ENCODE measurements at places on chromosomes 16 and 17. TPM values are rescaled to one million over a fixed set of nuclear protein-coding genes. Genes with fewer than 3 reads are reported as not detected.

GRCh38 chr17:14779241-14779640, 478.4 kb downstream of the HS3ST3B1 start:
- DNase-seq = no peak

- peak; percentile 55 for DNase-seq
These were observed 444 bp downstream of the HELZ start for GRCh38 chr17:67244431-67245072.

- no peak for DNase-seq
These were observed 7.7 kb upstream of the MBTPS1 start for GRCh38 chr16:84124257-84125073.

GRCh38 chr17:71438631-71439146, 682.1 kb upstream of the SOX9 start:
- peak; percentile 78 for DNase-seq

DNA sequence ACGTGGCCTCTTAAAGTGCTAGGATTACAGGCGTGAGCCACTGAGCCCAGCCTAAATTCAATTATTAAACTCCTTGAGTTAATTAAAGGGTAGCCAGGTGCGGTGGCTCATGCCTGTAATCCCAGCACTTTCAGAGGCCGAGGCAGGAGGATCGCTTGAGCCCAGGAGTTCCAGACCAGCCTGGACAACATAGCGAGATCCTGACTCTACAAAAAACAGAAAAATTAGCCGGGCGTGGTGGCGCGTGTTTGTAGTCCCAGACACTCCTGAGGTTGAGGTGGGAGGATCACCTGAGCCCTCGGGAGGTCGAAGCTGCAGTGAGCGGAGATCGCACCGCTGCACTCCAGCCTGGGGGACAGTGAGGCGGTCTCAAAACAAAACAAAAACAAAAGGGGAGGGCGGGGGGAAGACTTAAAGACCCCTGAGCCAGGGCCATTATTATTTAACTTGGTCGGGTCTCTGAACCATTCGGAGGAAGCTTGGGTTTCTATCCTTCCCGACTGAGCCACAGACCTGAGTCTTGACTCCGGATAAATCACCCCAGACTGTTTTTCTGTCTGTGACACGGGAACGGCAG, 19.5 kb downstream of the BCL7C start:
- DNase-seq = no peak

HBA2 gene
- 21.3 TPM for polyA plus RNA-seq

NPIPB9 gene
- not detected for polyA plus RNA-seq

MAPK7 gene
- polyA plus RNA-seq = 13.4 TPM

KRT25 gene
- not detected for polyA plus RNA-seq

TM4SF5 gene
- 2.3 TPM for polyA plus RNA-seq

AOC2 gene
- 0.55 TPM for polyA plus RNA-seq

RHBDF1 gene
- polyA plus RNA-seq = 10.2 TPM

FOXL1 gene
- 5.2 TPM for polyA plus RNA-seq

CDRT15 gene
- polyA plus RNA-seq = not detected

All from stomach (tissue), 19 donors.